Stimulated activated CD8-positive, alpha-beta memory T cell treated with anti-CD3 and anti-CD28 coated beads, Interleukin-7, amount 100 ng/mL, for 1 hour (primary cell): ENCODE measurements at places on chromosomes 11 and 22.

GRCh38 chr11:66659763-66660162 lies 17.9 kb downstream of the RBM4B start:
- no peak for DNase-seq

- DNase-seq = no peak
Measured at GRCh38 chr11:129739339-129739738, 76.3 kb upstream of the TMEM45B start.

GRCh38 chr11:1753929-1754305 lies 3.5 kb upstream of the IFITM10 start:
- no peak for DNase-seq

DNA sequence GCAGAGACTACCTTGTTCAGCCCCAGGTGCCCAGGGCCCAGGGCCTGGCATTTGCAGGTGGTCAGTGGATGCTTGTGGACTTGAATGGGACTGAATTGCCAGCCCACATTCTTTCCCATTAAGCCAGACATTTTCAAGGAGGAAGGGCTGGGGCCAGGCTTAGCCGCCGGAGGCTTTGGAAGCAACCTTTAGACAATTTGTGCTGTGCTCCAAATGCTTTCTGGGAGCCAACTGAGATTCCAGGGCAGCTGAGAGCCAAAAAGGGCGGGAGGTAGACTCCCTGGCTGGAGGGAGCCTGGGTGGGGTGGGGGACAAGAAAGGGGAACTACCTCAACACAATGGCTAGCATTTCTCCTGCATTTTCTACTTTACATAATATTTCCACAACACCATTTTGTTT lies 54.8 kb upstream of the TIMP3 start:
- no peak for DNase-seq

DNA sequence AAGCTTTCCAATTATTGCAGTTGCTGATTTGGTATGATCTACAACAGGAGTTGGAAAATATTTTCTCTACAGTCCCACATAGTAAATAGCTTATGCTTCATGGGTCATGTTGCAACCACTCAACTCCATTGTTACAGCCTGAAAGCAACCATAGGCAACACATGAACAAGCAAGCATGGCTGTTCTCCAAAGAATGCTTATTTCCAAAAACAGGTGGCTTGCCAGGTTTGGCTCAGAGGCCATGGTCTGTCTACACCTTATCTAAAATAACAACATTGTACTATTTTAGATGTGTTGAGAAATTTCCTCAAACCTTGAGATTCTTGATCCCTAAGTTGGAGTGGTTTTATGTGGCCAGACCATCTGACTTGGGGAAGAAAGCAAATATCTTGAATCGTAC lies 153.9 kb upstream of the MPPED2 start:
- DNase-seq = no peak

DNA sequence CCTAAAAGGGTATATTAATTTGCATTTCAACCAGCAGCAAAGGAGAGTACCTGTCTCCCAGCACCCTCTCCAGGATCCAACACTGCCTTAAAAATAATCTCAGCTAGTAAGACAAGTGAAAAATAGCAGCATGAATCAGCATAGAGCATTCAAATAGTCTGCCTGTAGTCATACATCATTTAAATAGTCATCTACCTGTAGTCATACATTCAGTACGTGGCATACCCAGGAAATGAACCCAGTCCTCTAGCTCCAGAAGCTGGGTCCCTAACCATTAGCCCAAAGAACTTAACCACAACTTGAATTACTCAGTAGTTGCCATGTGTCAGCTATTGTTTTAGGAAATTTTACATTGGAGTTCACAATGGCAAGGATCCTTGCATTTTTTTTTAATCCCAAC lies 9.3 kb downstream of the TENM4 start:
- DNase-seq = no peak

DNA sequence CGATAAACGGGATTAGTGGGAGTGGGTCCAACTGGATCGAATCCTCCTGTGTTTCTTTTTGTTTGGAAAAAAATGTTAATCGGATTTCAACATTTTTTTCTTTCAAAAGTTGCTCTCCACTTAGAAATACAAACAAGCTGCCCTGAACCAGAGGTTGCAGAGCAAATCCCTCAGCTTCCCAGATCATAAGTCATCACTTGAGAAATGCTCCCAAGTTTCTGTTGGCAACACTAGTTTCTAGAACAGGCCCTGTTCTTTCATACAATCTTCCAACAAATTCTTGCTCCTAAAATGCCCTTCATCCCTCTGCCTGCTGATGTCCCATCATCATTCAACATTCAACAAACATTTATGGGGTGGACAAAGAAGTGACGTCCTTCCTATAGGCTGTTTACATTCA lies 1.3 kb upstream of the MLC1 start:
- DNase-seq = no peak

DNA sequence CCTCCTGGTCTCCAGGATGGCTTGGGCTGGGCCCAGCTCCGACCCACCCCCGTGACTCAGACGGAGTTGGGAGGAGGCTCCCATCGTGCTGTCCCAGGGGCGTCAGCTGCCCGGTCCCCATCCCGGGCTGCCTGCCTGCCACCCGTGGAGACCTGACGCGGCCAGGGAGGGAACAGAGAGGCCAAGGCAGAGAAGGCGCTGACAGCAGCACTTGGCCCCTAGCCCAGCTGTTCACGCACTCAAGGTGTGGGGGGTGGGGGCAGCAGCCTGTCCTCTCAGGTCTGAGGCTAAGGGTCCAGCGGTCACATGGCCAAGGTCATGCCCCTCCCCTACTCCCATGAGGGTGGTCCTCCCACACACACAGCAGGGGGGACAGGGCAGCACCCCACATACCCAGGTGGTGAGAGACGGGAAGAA lies 48.6 kb downstream of the ELFN2 start:
- no peak for DNase-seq

DNA sequence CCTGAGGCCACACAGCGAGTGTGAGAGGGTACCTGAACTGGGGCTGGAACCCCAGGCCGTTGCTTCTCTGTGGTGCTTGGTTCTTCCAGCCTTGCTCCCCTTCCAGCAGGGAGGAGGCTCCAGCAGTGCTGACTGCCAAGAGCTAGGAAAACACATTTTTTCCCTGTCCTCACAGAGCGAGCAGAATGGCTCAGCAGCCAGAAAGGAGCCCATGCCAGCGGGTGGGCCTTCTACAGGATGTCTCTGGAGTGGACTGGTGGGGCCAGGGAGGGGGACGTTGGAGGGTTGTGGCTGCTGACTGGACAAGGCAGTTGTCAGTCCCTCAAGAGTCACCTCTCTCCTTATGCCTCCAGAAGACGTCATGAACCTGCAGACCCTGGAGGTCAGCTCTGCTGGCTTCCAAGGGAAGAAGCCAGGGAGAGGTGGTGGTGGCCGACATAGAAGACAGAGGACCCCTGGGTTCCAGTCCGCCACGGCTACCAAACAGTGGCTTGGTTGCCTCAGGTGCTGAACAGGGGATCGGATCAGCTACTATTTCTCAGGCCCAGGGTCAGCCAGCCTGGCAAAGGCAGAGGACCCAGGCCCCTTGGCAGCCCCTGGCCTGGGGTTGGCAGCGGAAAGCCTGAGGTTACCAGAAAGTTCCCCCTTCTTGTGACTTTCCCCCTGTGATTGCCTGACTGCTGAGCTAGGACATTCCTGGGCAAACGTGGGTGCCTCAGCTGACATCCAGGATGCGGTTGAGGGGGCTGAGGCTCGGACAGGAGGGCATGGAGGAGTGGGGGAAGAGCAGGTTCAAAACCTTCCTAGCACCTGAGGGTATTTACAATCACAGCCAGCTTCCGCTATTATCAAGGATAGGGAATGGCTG lies 3.7 kb downstream of the MAFF start:
- DNase-seq = no peak

DNA sequence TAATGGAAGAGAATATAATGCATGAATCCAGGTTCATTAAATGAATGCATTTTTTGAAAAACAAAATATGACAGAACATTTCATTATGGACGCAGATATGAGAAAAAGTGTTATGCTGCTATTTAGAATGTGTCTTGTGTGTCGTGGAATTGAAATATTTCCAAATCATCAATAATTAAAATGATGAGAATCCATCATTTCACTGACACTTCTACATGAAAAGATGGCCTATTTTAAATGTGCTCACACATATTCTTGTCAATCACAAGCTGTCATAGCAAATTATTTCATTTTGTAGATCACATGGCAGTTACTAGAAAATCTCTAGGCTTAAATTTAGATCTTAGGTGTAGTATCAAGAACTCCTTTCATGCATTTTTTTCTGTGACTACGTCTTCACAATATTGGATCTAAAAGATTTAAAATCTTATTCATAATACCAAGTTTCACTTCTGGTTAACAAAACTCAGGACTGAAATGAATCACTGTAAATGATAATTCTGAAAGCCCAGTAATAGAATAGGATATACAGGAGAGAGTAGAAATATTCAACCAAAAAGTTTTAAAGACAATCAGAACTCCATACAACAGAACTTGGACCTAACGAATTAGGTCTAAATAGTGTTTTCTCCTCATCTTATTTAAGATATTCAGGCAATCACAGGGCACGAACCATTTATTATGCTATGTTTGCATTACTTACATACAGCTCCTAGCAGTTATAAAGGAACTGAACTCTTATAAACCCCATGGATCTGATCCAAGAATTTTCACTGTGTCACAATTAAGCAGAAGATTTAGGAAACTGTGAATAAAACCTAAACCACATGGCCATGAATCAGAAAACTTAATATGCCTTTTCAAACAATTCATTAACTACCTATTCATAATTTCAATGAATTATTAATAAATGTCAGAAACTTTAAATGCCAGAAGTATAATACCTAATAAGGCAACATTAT lies 67.7 kb downstream of the DCDC1 start:
- DNase-seq = no peak

GRCh38 chr22:26452236-26453016 lies 23.4 kb downstream of the ASPHD2 start:
- no peak for DNase-seq

GRCh38 chr22:21589396-21589795 lies 21.9 kb downstream of the UBE2L3 start:
- no peak for DNase-seq

GRCh38 chr11:32911413-32911812 lies 18.8 kb downstream of the QSER1 start:
- no peak for DNase-seq

- no peak for DNase-seq
Measured at GRCh38 chr11:16155448-16155847, 200.9 kb downstream of the SOX6 start.

DNA sequence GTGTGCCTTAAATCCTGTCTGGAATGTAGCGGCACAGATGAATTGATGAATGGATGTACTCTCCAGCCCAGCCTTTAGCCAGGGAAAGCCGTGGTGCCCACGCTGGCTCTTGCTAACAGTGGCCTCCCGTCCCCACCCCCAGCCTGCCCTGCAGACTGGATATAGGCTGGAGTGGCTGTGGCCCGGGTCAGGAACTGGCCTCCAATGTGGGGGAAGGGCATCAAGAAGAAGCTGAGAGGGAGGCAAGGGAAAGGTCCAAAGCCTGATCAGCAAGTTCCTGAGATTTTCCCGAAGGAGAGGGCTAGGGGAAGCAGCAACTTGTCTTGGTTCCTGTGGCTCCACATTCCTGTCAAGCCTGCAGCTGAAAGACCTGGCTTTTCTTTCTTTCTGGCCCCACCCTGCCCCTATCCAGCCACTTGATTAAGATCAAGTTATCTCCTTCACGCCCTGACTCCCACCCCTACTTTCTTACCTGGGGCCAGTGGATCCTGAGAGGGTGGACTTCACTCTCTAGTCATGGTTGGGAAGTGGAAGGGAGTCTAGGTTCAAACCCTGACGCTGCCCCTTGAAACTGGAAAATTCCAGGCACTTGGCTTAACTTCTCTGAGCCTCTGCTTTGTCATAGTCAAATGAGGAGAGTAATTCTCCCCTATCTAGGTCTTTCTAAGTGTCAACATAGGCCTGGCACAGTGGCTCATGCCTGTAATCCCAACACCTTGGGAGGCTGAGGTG lies 11.0 kb upstream of the MICALL1 start:
- no peak for DNase-seq

DNA sequence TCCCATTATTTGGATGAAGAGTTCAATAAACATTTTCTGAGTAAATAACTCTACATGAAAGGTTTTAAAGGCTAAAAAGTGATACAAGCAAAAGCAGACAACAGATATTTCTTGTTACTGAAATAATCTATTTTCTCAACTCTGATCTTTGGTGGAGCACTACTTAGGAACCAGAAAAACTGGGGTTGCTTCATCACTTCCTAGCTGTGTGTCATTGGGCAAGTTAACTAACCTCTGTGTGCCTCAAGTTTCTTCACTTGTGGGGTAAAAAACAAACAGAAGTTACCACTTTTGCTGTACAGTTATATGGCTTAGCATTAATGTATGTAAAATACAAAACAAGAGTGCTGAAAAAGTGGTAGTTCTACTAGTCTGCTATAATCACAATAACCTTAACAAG lies 5.6 kb downstream of the MAPK1 start:
- DNase-seq = no peak

- no peak for DNase-seq
Measured at GRCh38 chr22:45254789-45255278, 14.1 kb upstream of the KIAA0930 start.

GRCh38 chr11:115716601-115717529 lies 212.7 kb upstream of the CADM1 start:
- DNase-seq = no peak

- DNase-seq = no peak
Measured at GRCh38 chr22:19290400-19291217, 910 bp downstream of the CLTCL1 start.

- DNase-seq = no peak
Measured at GRCh38 chr11:102446606-102447005, 6.0 kb downstream of the TMEM123 start.

GRCh38 chr22:42438293-42438650 lies 6.1 kb upstream of the NFAM1 start:
- DNase-seq = no peak

GRCh38 chr11:86869966-86870570 lies 69.7 kb downstream of the PRSS23 start:
- DNase-seq = no peak

DNA sequence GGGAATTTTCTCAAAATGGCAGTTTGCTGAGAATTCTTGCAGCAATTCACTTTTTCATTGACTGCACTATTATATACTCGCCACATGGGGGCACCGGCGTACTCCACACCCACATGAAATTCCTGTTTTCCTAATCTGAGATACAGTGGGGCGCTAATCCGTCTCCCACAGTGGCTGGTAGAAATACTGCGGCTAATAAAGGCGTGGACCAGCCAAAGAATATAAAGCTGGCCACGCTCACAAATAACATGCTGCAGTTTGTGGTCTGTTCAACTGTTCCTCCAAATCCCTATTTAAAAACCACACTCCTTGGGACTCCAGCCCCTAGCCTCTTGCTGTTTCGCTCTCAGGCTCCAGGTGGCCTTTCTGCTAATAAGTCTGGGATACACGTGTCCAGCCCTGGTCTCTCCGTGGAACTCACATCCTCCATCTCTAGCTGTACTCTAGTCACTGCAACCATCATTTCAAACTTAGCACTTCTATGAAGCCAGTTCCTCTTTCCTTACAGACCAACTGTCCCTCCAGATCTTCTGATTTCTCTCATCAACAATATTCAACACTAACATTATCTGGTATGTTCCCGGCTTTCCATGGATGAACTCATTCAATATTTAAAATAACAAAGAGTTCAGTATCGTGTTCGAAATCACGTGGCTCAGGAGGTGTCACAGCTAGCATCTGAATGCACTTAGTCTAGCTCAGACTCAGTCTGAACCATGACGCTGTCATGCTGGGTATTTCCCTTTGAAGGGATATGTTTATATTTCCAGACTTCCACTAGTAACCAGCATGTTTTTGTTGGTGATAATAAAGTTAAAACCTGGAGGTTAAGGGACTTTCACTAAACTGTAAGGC lies 22.0 kb downstream of the TBRG1 start:
- DNase-seq = no peak
